NCI-H510A (cell line): ENCODE measurements at places on chromosomes 2 and 18.

- DNase-seq: no peak
Measured at GRCh38 chr18:61855449-61856378, 37.1 kb downstream of the RNF152 start.

- no peak for DNase-seq
Measured at GRCh38 chr2:231306791-231307393, 88.6 kb upstream of the B3GNT7 start.

GRCh38 chr2:218806346-218806978 lies 24.5 kb downstream of the CYP27A1 start:
- DNase-seq: peak; percentile 62

GRCh38 chr18:73283032-73283431 lies 415.2 kb upstream of the NETO1 start:
- DNase-seq: no peak

DNA sequence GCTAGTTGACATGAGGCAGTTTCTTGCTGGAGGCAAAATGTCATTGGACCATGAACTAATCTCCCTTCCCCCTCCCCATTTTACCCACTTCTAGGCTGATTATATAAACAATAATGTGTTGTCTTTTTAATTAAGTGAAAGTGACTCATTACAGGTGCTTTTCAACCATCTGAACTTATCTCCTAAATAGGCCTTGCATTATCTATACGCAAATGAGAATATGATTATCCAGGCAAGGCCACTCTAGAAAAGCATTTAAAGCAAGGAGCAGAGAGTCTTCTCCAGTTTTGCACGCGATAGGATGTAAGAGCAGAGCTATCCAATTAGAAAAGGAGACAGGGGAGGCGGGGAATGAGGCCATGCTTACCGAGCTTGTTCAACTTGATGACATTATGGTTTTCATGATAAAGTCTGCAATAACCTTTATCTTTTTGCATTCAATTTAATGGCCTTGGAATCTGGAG lies 286.1 kb upstream of the SIX3 start:
- peak; percentile 6 for DNase-seq
